Left forelimb (tissue), 1 donor: ENCODE measurements at places on chromosomes 3 and 15.

DNA sequence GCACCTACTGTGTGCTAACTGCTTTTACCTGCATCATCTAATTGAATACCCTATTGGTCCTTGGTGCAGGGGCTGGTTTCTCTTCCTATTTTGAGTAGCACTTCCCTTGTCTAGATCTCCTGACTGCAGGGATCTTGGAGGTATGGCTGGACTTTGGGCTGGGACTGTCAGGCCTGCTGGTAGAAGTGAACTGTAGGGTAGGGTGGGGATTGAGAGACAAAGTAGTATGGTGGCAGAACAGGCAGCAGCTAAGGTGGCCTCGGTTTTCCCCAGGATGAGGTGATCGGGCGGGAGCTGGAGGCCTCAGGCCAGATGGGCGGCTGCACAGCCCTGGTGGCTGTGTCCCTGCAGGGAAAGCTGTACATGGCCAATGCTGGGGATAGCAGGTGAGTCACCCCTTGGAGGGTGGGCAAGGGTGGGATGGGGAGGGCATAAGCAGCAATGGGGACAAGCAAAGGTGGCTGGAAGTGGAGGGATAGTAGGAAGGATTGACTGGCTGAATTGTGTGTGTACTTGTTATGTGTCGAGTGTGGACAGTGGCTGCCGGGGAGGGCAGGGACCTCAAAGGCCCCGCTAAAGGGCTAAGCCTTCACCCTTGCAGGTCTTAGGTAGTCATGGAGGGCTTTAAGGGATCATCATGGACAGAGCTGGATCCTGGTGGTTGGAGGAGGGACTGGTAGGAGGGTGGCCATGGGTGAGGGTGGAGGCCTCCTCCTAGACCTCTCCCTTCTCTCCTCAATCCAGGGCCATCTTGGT lies 2.0 kb downstream of the PPM1M start:
- no peak for DNase-seq

DNA sequence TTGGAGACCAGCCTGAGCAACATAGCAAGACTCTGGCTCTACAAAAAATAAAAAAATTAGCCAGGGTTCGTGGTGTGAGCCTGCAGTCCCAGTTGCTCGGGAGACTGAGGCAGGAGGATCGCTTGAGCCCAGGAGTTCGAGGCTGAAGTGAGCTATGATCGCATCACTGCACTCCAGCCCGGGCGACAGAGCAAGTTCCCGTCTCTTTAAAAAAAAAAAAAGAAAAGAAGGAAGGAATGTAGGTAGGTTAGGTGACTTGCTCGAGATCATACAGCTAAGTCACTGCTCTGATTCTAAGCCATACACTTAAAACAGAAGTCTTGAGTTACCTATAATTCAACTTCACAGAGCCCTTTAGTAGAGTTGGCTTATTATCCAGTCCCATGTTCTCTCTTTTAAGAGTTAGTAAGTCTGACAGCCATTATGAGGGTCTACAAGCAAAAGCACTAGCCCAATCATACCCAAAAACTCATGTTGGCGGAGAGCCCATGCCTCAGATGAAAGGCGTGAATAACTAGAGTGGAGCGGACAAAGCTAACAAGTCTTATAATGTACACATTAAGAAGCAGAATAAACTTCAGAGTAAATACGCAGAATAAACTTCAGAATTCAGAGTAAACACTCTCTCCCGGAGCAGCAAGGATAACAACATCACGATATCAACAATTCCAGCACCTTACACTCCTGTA lies 768 bp downstream of the AAGAB start:
- no peak for DNase-seq

DNA sequence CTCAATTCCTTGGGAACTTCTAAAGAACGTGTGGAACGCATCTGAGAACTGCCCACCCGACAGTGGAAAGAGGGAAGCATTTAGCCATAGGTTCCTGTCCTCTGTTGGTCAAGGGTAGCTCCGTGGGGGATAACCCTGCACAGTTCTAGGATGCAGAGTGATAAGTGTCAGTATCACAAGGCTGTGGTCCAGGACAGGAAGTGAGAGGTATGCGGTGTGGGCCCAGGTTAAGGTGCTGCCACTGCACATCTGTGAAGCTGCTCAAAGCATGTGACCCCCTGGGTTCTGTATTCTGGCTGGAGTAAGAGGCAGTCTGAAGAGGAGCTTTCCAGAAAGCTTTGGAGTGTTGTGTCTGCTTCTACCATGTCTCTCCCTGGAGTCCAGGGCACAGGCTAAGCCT lies 51.7 kb upstream of the HES1 start:
- DNase-seq = peak; percentile 49

DNA sequence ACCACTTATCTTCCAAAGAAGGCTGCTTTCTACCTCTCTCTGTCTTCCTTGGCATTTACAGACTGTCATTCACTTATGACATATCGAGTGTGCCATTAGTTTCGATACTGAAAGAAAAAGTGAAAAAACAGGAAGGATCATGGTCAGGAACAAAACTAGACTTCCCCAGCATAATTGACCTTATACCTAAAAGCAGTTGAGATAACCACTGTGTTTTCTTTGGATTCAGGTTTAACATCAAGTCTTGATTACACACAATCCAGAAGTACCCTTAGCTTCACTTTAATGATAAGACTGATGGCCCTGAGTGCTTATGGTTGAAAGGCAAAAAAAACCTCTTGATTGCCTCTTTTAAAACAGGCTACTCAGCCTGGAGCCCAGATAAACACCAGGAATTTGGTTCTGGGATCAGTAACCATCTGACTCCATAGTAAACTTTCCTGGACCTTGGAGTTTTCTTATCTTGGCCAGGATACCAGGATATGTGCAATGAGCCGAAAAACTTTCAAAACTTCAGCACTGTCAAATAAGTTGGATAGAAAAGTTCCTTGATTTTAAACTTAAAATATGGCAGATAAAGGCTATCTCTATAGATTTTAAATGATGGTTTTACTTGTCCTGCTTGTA lies 5.0 kb upstream of the UACA start:
- no peak for DNase-seq

- no peak for DNase-seq
Observed at GRCh38 chr3:116449546-116450350, 4.5 kb upstream of the LSAMP start.

DNA sequence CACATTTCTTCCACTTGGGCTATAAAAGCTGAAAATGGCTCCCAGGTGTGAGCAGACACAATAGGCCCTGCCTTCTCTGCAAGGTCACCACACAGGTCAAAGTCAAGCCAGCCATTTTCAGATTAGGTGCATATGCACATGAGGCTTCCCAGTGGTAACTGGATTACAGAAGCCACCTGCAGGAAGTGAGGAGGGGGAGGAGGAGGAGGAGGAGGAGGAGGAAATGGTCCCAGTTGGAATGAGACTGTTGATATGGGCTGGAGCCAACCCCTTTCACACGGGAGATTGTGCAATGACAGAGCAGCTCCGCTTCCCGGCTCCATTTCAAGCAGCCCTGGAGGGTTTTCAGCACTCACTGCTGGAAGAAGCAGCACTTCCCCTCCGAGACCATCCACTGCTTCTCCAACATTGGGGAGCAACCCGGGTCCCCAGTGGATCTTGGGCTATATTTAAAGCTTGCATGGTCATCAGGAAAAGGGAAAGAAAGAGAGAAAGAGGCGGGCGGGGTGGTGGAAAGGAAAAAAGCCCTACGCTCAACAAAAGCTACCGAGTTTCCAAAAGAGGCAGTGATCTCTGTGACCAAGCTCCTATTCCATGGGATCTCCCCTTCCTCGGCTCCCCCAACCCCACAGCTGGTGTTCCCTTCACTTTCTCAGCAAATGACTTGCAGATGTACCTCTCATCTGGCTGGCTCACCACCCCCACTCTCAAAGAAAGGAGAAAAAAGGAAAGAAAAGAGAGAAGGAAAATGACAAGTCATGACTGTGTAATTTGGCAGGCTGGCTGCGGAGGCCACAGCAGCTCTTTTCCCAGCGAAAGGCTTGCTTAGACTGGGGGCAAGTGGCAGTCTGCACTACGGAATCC lies 58.3 kb downstream of the LRIG1 start:
- DNase-seq = peak; percentile 82

- no peak for DNase-seq
Observed at GRCh38 chr3:112321867-112322652, 10.9 kb upstream of the CD200 start.

DNA sequence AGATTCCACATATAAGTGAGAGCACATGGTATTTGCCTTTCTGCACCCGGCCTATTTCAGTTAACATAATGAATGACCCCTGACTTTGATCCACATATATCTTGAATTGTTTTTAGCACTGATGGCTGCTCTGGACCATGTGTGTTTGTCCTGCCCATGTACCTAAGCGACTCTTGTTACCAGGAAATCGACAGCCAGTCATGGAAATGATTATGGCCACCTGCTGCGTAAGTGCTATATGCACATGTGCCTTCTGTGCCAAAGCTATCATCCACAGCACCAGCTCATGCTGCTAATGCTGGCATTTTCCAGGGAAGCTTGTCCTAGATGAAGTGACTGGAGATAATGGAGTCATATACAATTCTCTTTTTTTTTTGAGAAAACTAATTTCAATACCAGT lies 103.7 kb downstream of the PEX5L start:
- DNase-seq = no peak

GRCh38 chr3:169534439-169534838 lies 129.1 kb downstream of the MECOM start:
- no peak for DNase-seq

GRCh38 chr3:66702126-66702525 lies 201.3 kb upstream of the LRIG1 start:
- DNase-seq = no peak

- DNase-seq = no peak
Observed at GRCh38 chr3:44324584-44324983, 14.0 kb upstream of the TCAIM start.

- no peak for DNase-seq
Observed at GRCh38 chr3:173586166-173586565, 188.6 kb downstream of the NLGN1 start.

DNA sequence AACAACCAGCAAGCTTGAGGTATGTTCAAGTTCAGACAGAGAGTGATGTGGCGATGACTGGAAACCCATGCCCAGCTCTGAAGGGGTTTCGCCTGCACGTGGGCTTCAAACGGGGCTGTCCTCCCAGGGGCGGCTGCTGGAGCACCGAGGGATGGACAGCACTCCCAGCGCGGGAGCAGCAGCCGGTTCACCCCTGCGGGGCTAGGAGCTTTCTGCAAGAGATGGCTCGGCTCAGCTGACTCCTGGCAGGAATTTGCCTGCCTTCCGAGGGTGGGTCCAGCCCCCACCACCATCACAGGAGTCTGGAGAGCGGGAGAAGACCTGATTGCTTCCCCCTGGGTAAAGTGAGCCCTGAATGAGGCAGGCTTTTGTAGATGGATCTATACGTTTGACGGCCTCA lies 66.9 kb downstream of the ASB7 start:
- DNase-seq = no peak

DNA sequence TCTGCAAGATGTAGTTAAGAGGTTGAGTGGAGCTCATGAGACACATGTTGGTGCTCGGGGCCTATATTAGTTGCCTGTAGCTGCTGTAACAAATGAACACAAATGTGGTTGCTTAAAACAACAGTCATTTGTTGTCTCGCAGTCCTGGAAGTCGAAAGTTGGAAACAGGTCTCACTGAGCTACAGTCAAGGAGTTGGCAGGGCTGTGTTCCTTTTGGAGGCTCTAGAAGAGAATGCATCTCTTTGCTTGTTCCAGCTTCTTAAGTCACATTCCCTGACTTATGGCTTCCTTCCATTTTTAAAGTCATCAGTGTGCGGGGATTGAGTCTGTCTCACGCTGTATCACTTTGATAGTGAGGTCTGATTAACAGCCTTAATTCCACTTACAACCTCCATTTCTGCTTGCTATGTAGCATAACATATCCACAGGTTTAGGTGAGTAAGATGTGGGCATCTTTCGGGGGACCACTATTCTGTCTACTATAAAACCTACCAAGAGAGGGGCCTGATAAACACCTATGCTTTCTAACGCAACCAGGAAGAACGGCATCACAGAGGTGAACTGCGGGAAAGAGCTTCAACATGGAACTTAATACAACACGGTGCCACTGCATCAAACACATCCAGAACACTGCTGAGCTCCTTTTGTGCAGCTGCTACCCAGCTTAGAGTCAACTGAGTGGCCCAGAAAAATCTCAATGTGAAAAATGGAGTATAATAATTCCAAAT lies 119.4 kb downstream of the ATP10A start:
- DNase-seq = no peak

DNA sequence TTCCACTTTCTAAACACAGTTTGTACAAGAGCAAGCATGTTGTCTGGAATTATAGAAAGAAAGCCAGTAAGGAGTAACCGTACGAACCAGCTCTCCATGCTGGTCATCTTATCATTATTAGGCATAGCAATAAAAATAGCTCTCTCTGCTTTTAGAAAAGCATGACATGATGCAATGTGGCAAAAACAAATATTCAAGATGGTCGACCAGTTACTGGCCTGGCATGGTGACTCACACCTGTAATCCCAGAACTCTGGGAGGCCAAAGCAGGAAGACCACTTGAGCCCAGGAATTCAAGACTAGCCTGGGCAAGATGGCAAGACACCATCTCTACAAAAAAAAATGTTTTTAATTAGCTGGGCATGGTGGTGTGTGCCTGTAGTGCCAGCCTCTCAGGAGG lies 2.6 kb upstream of the MAP4 start:
- no peak for DNase-seq

- DNase-seq = no peak
Observed at GRCh38 chr15:64687172-64687571, 88.2 kb downstream of the RBPMS2 start.

DNA sequence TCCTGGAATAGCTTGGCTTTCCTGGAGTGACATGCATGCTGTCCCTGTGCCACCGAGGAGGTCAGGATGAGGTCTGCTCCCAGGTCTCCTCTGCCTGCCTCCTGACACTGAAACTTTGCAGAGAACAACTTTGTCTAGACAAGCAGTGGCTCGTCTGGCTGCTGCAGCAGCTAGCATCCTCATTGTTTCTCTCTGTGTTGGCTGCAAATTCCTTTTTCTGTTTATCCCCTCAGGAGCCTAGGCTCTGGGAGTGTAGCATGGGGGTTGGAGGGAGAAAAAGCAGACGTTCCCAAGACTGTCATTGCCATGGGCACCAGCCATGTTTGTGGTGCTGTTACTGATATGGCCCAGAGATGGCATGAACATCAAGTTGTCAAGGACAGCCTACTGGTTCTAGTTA lies 208.7 kb upstream of the LRIG1 start:
- DNase-seq = no peak

DNA sequence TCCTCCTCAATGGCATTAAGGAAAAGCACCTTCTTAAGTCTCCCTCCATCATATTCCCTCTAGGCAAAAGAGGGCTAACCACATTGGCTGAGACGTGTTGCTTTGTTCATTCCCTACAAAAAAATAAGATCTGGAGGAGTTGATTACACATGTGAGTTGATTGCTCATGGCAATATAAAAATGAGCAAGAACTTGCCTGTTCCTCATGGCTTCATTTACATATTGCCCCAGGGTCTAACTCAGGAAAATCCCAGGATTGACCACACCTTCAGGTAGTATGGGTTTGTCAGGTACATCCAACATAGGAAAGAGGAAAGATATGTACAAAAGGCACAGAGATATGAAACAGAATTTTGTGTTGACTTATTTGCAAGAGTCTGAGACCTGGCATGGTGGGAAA lies 35.5 kb downstream of the NFKBIZ start:
- DNase-seq = no peak
